Coronary artery (tissue), 2 donors: ENCODE measurements at places on chromosomes 12 and 14.
A peak's percentile ranks its signal among the peaks of the same experiment; 100 is the strongest.

DNA sequence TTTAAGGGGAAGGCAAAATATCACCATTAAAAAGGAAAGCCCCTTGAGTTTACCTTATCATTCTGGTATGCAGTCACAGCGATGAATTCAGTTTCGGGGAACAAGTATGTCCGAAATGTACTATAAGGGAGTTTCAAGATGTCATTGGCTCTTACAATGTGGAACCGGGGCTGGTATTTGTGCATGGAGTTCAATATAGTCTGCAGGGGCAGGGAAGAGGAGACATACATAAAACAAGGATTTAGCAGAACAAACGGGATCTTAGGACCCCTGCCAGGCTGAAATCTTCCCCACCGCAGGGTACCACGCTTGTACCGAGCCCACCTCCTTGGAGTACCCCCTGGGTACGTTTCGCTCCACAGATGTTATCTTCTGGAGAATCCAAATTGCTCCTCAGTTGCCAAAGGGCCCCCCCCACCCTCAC is 4.5 kb downstream of the TBX3 start:
- DNase-seq: no peak

- no peak for DNase-seq
Measured at GRCh38 chr14:97021571-97022168, 224.5 kb downstream of the VRK1 start.

DNA sequence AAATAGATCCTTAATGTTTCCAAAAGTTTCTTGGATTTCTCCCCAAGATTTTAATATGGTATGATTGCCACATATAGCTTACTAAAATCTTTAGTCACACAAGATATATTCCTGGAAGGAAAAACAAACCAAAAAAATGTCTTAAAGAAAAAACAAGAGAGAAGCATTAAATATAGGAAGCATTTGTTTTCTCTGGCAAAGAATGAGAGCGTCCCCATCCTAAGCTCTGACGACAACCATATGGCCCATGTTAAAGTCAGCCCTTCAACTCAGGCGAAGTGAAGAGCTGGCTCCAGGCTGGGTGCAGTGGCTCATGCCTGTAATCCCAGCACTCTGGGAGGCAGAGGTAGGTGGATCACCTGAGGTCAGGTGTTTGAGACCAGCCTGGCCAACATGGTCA is 35.6 kb downstream of the GCH1 start:
- DNase-seq: no peak

- no peak for DNase-seq
Measured at GRCh38 chr12:9606247-9606646, 1.5 kb downstream of the KLRB1 start.

- DNase-seq: no peak
Measured at GRCh38 chr12:121241156-121241970, 31.4 kb downstream of the P2RX4 start.

GRCh38 chr12:55830601-55831446 is 1.4 kb upstream of the DNAJC14 start:
- DNase-seq: peak; percentile 87

- DNase-seq: no peak
Measured at GRCh38 chr14:102782974-102783373, 5.7 kb downstream of the TRAF3 start.

GRCh38 chr12:30965613-30965985 is 39.1 kb downstream of the TSPAN11 start:
- no peak for DNase-seq

DNA sequence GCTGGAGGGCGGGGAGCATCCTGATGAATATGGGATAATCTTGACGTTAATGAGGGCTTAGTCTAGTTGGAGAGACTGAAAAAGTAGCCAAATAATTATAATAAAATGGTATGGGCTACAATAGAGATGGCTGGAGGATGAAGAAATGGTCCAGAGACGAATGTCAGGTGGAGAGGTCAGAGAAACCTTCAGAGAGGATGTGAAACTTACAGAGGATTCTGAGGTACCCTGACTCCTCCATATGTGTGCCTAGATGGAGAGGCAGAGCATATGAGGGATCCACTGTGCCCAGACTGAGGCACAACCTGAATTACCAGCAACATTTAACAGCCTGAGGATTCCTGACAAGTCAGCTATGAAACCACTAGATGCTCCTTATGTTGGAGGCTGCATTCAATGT is 417.0 kb downstream of the ATP23 start:
- DNase-seq: no peak

DNA sequence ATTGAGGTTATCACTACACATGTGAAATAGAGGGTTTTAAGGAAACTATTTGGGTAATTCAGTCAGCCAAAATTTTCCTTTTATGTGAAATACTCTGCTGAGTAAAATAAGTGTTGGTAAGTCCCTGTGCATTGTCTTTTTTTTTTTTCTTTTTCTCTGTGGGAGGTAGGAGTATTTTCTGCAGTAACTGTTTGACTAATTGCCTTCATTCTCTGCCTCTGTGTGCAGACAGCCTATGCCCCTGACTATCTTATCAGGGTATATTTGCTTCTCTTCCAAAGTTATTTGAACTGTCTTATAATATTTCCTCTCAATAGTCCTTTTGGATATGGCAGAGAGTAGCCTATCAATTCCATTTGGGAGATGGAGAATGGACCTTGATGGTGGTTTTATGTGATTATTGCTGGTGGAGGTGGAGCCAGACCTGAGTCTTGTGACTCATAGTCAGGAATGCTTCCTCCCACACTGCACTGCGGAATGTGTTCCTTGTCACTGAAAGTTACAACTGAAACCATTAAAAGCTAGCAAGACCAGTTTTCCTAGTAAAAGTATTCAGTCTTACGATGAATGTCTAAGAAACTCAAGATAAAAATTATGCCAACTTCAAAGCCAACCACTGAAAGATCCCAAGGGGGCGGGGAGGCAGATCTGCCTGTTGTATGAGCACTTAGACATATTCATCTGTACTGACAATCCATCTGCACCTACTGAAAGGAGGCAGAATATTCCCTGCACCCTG is 40.9 kb upstream of the STXBP6 start:
- DNase-seq: no peak

DNA sequence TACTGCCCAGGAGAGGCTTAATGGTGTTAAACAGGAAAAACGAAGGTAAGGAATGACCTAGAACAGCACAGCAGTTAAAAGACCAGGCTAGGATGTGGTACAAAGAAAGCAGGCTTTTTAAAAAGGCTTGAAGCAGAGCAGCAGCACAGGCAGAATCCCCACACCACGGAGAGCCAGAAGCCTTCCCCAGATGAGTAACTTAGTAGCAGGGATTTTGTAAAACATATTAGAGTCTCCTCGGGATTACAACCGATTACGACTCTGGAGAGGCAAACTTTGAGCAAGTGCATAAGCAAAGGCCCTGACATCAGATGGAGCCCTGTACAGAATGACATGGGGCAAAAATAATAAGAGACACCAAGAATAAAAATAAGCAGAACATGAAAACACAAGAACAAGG is 37.1 kb upstream of the DHRS4 start:
- DNase-seq: no peak

DNA sequence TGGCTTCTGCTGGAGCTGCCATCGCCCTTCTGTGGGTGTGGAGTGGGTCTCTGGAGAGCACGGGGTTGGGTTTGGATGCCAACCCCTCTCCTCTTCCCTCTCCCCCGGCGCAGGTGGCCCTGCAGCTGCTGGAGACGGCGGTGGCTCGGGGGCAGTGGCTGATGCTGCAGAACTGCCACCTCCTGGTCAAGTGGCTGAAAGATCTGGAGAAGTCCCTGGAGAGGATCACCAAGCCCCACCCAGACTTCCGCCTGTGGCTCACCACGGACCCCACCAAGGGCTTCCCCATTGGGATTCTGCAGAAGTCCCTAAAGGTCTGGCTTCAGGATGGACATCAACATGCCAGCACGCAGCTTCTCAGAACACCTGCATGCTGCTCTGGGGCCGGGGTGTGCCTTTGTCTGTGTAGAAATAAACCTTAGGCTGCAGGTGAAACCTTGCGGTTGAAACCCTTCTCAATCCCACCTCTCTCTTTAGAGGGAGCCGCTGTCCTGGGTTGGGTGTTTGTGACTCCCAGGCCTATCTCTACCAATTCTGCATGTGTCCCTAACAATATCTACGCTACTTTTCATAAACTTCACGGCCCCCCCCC is 44.3 kb downstream of the CCDC92 start:
- DNase-seq: no peak

GRCh38 chr12:5898874-5899273 is 46.2 kb downstream of the ANO2 start:
- DNase-seq: no peak

DNA sequence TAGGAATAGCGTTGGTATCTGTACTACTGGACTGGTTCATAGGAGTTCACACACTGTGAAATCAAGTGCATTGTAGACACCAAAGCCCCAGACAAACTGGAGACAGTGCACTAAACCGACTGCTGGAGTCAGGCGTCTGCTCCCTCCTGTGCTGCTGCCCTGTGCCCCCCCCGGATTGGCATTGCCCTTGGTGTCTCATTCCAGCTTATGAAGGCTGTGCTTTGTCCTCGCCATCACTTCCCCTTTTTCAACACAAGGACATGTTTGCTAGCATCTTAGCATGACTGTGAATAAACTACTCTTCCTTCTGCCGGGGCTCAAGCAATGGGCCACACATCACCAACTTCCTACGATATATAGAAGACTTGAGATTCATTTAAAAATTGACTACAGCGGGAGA is 84.0 kb downstream of the TMCC3 start:
- DNase-seq: no peak

DNA sequence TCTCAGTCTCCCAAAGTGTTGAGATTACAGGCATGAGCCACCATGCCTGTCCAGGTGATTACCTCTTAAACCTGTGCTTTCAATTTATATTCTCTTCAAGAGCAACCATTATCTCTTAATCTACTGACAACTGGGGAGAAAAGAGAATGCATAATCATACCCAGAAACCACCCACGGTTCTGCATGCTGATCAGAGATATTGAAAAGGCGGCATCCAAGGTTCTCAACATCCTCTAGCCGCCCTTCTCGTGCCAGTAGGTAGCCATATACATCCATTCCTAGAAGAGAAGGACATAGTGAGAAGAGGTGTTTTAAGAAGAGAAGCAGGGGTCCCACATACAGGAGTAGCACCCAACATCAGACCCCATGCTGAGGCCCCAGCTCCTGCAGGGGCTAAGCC is 20.8 kb downstream of the ANAPC7 start:
- no peak for DNase-seq

DNA sequence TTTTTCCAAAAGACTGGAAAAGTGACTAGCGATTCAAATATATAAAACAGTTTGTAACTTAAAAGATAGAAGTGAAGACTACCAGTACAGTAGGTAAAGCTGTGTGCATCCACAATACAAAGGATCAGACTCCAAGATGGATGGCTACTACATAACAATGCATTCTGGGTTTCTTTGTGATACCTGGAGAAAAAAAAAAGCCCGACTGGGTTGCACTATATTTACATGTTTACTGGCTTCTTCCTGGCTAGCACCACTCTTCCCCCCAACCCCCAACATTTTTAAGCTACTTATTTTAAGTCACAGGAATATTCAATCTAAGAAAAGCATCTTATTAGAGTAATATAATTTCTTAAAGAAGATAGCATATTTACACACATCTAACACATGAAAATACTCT is 61.1 kb upstream of the SINHCAF start:
- DNase-seq: no peak

DNA sequence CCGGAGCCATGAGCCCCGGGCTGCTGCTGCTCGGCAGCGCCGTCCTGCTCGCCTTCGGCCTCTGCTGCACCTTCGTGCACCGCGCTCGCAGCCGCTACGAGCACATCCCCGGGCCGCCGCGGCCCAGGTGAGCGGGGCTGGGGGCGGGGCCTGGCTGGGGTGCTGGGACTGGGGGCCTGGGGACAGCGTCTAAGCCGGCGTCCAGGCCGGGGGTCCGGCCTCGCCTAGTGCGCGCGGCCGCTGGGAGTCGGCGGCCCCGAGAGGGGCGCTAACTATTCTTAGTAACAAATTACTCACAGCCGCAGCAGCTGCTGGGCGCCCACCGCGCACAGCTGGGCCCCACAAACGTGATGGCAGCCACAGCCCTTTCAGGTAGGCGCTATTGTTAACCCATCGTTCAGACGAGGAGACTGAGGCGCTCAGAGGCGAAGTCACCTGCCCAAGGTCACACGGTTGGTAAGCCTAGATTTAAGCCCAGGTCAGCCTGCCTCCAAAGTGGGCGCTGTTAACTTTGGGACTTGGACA is 374 bp downstream of the CYP46A1 start:
- peak; percentile 81 for DNase-seq

DNA sequence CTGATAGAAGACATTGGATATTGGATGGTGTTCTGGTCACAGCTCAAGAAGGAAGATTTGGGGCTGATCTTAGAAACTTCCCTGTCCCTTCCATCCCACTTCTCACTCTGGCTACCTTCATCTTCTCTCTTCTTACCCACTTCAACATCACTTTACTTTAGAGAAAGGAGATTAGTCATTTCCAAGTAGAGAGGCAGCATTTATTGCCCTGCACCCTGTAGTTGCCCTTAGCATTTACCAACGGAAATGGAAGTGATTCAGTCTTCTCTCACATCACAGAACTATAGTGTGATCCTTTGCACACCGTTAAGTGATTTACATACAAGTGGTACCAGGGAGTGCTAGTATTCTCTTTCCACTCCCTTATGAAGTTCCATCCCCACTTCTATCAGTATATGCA is 52.4 kb downstream of the PHLDA1 start:
- DNase-seq: no peak

GRCh38 chr14:54533100-54533499 is 23.4 kb downstream of the CGRRF1 start:
- DNase-seq: no peak

- no peak for DNase-seq
Measured at GRCh38 chr12:946631-947030, 2.9 kb downstream of the RAD52 start.

- DNase-seq: no peak
Measured at GRCh38 chr12:75260316-75260715, 50.7 kb upstream of the KCNC2 start.

- DNase-seq: no peak
Measured at GRCh38 chr14:102490456-102490855, 19.1 kb downstream of the ANKRD9 start.

DNA sequence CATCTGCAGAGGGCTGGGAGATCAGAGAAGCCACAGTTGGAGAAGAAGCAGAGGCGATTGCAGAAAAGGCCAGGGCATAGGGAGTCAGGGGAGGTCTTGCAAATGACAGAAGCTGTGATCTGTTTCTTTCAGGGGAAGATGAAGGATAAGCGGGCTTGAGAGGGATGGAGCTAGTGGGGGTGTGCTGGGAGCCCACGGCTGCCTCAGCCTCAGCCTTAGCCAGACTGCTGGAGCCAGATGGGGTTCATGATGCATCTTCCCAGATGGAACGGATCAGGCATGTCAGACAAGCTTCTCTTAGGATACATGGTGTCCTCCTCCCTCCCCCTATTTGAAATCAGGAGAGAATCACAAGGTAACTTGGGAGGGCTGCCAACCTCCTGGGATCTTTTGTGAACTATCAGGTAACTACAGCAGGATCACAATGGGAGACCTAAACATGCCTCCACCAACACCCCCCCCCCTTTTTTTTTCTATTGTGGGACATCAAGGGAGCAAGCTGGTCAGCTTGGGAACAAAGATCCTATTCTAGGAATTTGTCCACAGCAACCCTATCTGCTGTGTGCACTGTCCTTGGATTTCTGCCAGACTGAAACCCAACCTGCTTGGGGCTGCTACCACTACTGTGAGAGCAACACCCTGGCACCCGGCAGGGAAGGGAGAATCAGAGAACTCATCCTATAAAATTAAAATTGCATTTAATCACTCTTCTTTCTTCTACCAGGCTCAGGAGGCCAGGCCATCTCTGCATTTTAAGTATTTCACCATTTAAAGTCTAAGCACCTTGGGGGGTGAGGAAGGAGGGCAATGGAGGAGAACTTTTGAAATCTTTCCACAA is 10.7 kb upstream of the ATP2A2 start:
- DNase-seq: no peak

- peak; percentile 70 for DNase-seq
Measured at GRCh38 chr14:94391281-94391975, 3.0 kb upstream of the SERPINA1 start.

- no peak for DNase-seq
Measured at GRCh38 chr12:102992297-102992696, 34.8 kb downstream of the ASCL1 start.
